ENCODE measurements at places on chromosomes 11 and 22.

- no peak for DNase-seq
Measured at GRCh38 chr22:27663812-27664211, 137.7 kb downstream of the MN1 start.

DNA sequence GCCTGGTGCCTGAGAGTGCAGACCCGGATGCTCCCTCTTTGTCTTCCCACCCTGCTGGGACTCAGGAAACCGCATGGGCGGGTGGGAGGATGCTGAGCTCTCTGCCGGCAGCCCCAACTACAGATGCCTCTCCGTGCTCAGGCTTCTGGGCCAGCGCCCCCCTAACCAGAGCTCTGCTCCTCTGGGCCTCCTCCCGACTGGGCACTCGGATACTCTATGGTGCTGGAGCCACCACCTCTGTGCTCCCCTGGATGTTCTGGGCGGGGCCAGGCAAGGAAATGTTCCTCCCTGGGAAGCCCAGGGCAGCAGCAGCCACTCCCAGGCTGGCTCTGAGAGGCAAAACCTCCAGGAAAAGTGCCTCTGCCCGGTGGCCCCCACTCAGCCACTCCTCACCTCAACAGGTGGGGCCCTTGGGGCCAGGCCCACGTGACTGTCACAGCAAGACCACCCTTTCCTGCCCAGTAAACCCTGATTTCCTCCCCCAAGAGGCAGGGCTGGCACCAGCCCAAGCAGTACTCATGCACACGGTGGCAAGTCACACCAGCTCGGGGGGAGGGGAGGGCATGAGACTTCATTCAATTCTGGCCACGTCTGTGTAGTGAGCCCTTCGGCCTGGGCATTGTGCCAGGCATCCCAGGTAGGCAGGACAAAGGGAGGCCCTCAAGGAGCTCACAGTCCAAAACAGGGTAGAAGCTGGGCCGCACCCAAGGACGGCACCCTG, 54.7 kb upstream of the TCF20 start:
- no peak for DNase-seq

- no peak for DNase-seq
Measured at GRCh38 chr11:69362315-69362714, 68.4 kb downstream of the MYEOV start.

DNA sequence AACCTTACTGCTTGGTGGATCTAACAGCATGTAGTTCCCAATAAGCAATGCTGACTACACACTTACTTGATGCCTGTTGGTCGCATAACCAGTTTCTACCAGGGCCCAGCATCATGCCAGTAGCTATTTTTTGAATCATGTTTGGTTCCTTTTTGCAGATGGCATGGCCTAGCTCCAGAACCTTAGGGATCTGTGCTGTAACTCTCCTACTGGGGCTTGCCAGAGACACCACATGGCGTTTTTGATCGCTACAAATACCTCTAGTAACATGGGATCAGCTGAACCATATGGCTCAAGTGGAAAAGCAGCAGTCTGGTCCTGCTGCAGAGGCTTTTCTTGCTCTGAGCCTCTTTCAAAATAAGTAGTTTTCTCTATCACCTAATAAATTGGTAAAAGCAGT, 654.6 kb upstream of the API5 start:
- no peak for DNase-seq

GRCh38 chr11:90243534-90243933, 20.7 kb upstream of the CHORDC1 start:
- no peak for DNase-seq

DNA sequence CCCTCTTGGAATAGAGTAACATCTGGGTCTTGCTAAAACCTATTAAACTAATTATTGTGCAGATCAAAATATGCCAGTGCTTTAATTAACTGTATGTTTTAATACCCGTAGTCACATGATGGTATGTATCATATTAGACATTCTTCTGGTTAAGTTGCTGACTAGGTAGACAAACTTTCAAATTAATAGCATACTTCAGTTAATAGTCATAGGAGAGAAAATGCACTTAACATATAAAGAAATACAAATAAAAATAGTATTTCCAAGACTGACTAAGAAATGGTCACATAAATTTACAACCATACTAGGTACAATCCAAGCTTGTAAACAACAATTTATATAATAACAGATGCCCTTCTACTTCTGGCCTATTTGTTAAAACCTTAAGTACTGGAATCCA, 7.6 kb upstream of the EXPH5 start:
- DNase-seq: no peak

DNA sequence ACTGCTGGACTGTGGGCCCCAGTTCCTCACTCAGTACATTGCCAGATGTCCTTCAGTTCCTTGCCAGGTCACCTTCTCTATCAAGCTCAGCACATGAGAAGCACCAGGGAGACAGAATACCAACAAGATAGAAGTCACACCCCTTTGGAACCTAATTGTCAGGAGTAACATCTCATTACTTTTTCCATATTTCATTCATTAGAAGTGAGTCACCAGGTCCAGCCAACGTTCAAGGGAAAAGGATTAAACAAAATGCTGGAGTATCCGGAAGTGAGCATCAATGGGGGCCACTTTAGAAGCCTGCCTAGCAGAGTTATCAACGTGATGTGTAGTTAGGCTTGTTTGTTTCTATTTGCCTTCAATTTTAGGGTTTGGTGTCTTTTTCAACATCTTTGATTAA, 569.3 kb downstream of the MIAT start:
- DNase-seq: no peak

DNA sequence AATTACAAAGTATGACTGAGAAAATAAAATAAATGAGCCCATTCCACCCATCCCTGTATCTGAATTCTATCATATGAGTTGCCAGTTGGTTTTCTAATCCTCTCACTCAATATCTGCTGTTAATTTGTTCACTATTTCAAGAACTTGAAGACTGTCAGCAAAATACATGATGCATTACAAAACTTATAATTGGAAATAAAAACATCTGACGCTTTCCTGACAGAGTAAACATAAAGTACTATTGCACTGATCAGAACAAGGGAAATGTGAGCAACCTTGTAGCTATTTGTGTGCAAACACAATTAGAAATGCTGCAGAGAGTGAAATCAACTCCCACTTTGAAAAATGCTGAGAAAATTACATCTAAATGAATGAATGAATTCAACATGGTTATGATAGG, 97.1 kb downstream of the MPPED2 start:
- no peak for DNase-seq

DNA sequence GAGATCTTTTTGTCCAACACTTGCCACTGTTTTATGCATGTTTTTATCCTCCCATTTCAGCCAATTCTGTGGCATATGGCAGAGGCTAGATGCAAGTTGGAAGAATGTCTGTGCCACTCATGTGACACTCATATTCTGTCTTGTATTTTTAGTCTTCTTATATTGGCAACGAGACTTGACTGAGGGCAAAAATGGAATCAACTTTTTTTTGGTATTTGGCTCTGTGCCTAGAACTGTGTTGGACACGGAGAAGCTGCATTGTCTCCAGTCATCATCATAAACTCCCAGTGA, 1.7 kb upstream of the FZD4 start:
- no peak for DNase-seq

- DNase-seq: no peak
Measured at GRCh38 chr11:118339281-118339961, 3.1 kb downstream of the CD3D start.

DNA sequence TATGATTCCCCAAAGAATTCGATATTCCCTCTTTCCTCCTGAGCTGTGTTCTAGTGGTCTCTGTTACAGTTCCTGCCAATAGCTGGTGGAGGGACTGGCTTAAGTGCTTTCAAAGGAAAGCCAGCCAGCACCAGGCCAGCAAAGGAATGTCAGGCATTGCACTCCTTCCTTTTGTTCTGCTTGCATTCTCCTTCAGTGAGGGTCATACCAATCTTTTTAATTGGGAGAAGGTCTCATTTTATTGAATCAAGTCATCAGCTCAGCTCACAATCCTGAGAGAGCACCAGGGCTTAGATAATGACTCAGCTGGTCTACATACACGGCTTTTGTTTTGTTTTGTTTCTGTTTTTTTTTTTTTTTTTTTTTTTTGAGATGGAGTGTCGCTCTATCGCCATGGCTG, 222.9 kb downstream of the NAV2 start:
- no peak for DNase-seq

All from large intestine (tissue), 12 donors.